ENCODE measurements at places on chromosomes 1 and 21.

DNA sequence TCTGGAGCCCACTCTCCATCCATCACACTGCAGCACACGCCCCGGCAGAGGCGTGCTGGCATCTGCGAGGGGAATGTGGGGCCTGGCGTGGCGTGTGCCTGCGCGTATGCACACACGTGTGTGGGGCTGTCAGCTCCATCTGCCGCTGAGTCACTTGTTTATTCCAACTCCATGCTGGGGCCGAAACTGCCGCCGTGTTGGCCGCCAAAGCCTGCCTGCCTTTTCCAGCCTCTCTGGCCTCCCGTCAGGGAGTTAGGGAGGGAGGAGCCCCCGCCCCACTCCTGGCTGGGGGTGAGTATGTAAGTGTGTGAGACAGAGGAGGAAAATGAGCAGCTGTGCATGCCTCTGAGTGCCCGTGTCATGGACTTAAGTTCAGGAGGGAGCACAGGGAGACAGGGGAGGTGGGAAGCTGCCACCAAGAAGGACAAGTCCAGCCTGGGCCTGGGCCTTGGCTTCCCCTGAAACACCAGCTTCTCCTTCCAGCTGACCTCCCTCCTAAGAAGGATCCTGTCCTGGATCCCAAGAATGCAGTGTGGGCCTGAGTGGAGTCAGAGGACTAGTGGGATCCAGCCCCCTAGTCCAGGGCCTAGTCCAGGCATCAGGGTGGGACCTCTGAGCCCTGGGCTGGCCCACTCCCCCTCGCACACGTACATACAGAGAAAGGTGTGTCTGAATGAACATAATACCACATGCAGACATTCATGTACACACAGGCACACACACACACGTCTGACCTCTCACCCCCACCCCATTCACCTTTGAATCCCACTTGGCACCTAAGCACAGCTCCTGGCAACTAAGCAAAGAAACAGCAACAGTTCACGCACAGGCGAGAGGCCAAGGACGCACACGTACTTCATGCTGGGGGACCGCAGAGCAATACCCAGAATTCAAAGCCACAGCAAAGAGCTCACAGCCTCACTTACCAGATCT lies 24.7 kb downstream of the MEF2D start:
- DNase-seq = no peak

DNA sequence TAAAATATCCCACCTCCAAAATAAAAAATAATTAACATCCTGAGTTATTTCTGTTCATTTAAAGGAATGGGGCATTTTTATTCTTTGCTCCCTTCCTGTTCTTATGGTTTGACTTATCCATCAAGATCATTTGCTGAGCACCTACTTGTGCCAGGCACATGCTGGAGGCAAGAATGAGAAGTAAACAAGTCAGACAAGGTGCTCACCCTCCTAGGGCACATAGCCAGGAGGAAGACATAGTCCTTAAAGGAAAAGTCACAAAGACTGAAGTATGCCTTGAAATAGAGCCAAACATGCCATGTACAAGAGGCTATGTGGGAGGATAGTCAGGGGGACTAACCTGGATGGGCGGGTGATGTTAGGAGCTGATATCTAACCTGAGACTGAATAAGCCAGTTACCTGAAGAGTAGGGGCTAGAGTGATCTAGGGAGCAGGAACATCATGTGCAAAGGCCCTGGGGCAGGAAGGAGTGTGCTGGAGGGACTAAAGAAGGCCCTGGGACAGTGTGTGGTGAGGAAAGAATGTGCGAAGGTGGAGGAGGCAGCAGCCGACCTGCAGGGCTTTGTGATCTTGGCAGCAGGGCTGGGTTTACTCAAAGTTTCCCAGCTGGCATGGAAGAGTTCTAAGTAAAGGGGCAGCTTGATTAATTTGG lies 233.5 kb downstream of the MATN1 start:
- DNase-seq = no peak

- DNase-seq = no peak
Observed at GRCh38 chr1:40853885-40854170, 8.3 kb downstream of the CITED4 start.

DNA sequence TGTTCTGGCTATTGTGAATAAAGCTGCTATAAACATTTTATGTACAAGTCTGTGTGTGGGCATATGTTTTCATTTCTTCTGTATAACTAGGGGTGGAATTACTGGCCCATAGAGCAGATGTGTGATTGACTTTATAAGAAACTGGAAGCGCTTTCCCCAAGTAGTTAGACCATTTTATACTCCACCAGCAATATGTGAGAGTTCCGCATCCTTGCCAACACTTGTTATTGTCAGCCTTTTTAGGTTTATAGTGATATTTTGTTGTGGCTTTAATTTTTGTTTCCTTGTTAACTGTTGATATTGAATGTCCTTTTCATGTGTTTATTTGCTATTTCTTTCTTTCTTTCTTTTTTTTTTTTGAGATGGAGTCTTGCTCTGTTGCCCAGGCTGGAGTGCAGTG lies 9.4 kb downstream of the MAN1C1 start:
- DNase-seq = no peak

DNA sequence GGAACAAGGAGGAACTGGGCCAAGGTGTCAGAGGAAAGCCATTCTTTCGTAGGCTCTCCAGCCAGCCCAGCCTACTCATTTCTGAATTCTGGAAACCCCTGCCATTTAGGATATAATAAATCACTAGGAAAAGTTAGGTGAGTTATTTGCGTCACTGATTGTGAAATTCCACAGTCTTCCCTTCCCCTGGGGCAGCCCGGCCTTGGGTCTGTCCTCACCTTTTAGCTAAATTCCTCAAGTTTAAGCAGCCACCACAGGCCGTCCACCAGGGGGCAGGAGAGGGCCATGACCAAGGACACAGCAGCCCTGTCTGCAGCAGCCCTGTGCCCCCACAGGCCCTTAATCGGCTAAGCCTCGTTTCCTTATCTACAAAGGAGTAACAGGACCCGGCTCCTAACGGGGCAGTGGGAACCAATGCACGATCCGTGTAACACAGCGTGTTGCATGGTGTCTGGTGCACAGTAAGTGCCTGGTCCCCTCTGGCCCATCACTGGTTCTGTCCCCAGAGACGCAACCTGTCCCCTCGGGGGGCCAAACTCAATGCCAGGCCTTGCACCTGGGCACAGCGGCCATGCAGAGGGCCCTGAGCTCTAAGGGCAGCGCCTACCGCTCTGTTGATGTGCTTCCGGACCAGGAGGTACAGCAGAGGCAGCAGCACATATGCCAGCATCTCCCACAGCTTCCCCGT lies 18.1 kb downstream of the GPR157 start:
- peak; percentile 92 for DNase-seq

DNA sequence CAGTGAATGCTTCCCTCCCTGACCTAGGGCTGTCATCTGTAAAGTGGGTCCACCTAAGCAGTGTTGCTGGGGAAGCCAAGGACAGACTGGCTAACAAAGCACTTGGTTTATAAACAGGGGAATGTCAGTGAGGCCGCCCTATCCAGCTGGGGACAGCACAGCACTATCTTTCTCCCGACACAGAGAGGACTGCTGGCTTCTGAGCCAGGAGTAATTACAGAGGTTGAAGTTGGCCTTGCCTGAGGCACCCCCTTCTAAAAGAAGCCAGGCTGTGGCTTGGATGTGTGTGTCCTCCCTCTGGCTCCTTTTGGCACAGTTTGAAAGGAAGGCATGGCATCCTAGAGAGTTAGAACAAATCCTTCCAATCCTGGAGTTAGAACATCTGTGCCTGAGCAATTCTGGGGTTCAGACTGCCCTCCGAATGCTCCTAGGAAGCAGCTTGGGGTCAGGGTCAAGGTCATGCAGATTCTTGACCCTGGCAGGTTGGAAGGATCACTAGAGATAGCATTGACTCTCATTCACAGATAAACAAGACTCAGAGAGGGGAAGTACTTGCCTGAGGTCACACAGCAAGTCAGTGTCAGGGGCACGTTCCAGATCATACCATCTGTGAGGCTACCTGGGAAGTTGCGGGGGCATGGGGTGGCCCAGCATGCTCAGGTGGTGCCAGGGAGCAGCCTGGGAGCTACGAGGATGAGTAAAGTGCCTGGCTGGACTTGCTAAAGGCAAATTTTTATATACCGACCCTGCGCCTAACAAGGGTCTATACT lies 1.3 kb upstream of the LDLRAP1 start:
- DNase-seq = no peak

GRCh38 chr1:47449822-47450552 lies 12.1 kb downstream of the FOXD2 start:
- peak; percentile 84 for DNase-seq

DNA sequence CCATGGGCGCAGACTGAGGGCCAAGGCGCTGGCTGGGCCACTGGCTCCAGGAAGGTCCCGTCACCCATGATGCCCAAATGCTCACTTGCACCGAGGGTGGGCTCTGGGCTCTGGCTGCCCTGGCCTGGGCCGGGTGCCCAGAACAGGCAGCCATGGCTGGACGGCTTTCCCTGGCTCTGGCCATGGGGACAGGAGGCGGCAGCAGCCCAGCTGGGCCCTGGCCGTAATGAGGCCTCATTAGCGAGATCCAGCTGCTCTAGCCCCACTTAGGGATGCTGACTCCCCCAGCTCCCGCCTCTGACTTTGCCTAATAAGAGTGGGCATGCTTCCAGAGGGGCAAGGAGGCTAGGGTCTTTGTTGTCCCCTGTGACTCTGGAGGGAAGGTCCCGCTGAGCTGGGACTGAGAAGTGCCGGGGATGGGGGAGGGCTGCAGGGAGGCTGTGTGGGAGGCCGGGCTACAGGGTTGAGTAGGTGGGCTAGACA lies 11.8 kb downstream of the SLC6A9 start:
- DNase-seq = no peak

GRCh38 chr1:110594456-110595352 lies 11.5 kb downstream of the KCNA2 start:
- no peak for DNase-seq

DNA sequence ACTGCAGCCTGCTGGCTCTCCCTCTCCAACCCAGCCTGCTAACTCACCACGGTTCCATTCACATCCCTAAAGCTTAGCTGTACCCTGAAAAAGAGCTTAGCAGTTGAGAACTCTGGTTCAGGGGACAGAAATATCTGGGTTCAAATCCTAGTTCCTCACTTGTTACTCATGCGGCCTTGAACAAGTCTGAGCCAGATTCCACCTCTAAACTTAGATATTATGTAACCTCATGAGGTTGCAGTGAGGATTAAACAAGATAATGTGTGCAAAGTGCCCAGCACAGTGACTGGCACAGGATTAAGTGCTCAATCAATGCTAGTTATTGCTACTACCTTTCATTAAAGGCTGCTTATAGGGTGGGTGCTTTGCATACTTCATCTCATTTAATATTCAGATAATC lies 41.3 kb upstream of the DHCR24 start:
- no peak for DNase-seq

DNA sequence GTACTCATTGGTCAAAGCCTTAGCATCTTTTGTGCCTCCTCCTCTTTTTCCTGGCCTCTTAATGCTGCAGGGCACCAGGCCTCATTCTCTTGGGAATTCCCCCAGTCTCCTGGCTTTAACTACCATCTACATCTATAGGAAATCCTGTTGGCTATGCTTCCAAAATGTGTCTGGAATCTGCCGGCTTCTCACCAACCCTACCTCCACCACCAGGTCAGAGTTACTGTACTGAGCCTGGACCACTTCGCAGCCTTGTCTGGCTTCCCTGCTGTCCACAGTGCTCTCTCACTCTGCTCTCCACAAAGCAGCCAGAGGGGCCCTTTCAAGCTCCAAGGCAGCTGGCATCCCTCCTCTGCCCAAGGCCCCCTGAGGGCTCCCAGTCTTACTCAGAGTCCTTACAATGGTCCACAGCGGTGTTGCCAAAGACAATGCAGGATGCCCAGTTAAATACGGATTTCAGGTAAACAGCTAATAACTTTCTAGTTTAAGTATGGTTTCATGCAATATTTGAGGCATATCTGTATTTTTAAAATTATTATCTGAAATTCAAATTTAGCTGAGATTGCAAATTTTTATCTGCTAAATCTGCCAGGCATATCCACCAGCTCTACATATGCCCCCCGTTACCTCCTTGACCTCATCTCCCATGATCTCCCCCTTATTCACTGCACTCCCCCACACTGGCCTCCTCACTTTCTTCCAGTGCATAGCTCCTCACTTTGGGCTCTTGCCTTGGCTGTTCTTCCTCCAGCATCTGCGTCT lies 34.5 kb upstream of the FAM163A start:
- DNase-seq = no peak

GRCh38 chr1:50237056-50237455 lies 128.3 kb downstream of the ELAVL4 start:
- DNase-seq = no peak

GRCh38 chr1:230293390-230293700 lies 132.8 kb downstream of the PGBD5 start:
- DNase-seq = no peak

GRCh38 chr21:33308586-33309490 lies 15.9 kb upstream of the IFNAR1 start:
- no peak for DNase-seq

GRCh38 chr21:34890724-34891612 lies 158.1 kb downstream of the RUNX1 start:
- DNase-seq = peak; percentile 63

DNA sequence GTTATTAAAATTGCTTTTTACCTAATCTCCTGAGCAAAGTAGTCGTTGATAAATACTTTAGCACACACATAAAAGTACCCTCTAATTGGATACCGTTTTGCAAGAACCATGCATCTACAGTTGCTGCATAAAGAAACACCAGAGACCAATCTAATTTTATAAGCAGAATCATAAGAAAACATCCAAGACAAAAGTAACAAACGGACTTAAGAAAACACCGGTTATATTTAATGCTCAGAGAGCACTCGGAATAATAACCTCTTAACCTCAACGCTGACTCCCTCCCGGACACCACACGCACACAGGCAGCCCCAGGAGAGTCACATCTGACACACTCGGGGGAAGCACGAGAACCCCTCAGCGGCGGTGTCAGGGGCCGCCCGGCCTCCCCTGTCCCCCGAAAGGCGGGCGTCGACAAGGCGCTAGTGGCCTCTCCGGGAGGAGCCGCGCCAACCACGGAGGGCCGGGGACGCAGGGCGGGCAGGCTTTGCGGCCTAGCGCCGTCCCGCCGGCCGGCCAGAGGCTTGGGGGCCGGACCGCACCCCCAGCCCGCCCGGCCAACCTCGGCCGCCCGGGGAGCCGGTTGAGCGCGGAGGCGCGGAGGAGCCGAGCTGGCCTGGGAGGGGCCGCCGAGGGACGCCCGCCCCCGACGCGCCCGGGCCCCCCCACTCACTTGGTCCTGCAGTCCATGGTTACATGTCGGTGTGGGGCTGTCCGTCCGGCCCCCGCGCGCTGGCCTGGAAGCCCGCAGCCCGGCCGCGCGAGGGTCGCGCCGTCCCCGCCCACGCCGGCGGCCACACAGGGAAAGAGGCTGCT lies 606 bp downstream of the DENND1B start:
- peak; percentile 72 for DNase-seq
